Ureter (tissue), 1 donor: ENCODE measurements at places on chromosomes 5 and 9.

- no peak for DNase-seq
These were observed 938.3 kb upstream of the PTPRD start for GRCh38 chr9:11551106-11551505.

GRCh38 chr5:40575921-40576320, 103.8 kb upstream of the PTGER4 start:
- DNase-seq: no peak

DNA sequence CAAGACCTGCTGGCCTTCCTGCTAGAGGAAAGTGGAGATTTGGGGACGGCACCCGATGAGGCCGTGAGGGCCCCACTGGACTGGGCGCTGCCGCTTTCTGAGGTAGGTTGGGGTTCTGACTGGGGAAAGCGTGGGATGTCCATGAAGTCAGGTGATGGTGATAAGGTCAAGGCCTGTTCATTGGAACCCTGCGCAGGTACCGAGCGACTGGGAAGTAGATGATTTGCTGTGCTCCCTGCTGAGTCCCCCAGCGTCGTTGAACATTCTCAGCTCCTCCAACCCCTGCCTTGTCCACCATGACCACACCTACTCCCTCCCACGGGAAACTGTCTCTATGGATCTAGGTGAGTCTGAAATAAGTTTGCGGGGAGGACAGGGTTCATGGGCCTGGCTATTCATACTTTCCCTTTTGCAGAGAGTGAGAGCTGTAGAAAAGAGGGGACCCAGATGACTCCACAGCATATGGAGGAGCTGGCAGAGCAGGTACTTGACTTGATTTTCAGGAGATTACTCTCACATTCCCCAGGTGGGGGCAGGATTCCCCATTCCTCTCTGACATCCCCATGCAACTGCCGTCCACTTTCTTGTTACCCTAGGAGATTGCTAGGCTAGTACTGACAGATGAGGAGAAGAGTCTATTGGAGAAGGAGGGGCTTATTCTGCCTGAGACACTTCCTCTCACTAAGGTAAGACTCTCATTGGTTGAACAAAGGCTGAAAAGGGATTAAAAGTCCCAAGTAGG, 505 bp downstream of the CREB3 start:
- no peak for DNase-seq

GRCh38 chr9:132049900-132050299, 29.8 kb downstream of the MED27 start:
- DNase-seq: no peak

DNA sequence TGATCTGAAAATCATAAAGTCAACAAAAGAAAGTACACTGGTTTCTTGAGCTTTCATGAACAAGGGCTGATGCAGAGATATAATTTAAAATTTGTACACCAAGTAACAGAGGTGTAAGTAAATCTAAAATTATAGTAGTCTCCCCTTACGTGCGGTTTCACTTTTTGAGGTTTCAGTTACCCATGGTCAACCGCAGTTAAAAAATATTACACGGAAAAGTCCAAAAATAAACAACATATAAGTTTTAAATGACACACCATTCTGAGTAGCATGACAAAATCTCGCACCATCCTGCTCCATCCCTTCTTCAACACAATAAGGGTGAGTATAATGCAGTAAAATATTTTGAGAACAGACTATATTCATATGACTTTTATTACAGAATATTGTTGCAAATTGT, 54.4 kb downstream of the AUH start:
- DNase-seq: no peak

- no peak for DNase-seq
These were observed 40.3 kb upstream of the NFIB start for GRCh38 chr9:14354201-14354600.

GRCh38 chr9:133758228-133758627, 20.1 kb upstream of the SARDH start:
- DNase-seq: peak; percentile 33

DNA sequence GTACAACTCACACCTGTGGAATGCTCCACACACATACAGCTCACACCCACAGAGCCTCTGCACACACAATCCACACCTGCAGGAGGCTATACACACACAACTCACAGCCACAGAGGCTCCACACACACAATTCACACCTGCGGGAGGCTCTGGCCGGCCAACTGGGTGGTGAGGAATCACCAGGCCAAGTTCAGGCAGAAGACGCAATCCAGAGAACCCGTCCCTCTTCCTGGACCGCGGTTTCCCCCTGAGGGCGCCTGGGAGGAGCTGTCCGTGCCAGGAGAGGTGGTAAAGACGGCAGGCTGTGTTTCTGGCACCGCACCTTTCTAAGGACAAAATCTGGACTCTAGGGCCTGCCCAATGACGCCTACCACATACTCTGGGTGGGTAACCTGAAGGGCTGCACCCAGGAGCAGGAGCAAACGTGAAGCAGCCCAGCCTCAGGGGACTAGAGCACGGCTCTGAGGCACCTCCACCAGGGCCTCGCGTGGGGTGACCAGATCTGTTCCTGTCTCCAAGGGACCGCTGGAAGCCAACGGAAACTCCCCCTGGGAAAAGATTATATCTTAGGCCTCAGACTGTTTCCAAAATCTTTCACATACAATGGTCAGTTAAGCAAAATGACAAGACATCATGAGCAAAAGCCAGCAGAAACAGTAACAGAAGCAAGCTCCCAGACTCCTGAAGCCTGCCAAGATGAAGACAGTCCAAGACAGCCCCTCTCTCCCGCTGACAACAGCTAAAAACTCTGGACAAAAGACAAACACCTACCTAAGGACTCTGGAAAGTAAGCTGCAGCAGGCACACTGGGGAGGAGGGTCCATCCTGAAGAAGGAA, 16.9 kb downstream of the CAMSAP1 start:
- no peak for DNase-seq

DNA sequence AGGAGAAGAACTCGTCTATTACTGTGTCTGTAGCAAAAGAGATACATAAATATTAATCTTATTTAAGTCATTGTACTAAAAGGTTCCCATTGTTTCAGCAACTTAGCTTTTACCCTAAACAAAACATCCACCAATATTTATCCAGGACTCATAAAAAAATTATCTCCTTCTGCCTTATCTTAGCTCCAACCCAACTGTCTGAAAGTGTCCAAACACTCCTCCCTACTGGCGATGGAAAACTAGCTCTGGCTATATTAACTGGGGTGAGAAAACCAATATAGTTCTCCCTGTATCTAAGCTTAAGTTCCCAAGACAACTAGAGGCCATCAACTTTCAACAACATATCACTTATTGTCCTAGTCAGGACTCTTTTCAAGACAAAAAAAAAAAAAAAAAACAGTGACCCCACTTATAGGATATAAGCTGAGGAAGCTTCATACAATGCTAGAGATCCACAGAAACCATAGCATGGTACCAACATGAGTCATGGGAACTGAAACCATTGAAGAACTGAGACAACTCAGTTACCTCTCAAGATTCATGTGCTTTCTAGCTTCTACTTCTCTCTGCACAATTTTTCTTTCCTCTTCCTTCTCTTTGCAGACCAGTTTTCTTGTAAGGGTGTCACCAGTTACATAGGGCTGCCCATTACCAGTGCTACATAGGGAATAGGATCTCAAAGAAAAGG, 150.7 kb upstream of the RASA1 start:
- DNase-seq: no peak

DNA sequence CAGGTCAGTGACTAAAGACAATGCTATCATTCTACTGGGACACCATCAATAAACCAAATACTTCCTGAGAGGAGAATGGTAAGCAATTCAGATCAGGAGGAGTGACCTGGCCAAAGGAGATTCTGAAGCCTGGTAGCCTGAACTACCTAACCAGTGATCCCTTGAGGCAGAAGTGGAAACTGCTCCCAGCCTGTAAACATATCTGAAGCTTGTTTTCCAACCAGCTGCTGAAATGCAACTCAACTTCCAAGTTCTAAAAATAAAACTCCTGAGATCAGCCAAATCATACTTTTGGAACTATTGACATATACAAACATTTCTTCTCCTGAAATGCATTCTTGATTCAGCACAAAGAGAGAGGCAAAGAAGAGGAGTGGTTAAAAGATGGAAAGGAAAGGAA, 204.1 kb downstream of the EBF1 start:
- no peak for DNase-seq

GRCh38 chr9:83167126-83167525, 104.2 kb upstream of the RASEF start:
- no peak for DNase-seq

GRCh38 chr5:136058039-136058971, 29.5 kb downstream of the TGFBI start:
- DNase-seq: peak; percentile 71

- DNase-seq: no peak
These were observed 56.6 kb downstream of the BNC2 start for GRCh38 chr9:16813838-16814237.

DNA sequence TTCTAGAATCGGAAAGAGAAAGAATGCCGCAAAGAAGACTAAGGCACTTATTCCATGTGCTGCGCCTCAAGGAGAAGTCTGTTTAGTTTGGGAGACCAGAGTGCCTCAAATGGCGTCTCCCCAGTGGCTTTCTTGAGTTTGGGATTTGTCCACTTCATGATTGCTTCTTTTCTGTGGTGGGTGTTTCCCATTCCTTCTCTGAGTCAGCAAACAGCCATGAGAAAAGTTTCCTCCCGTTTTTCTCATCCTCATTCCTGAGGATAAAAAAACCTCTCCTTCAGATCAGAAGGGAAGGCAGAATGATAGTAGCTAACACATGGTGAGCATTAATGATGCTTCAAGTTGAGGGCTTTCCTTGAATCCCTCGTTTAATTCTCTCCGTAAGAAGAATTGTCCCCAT, 275.9 kb upstream of the WWC1 start:
- DNase-seq: no peak

GRCh38 chr5:129547137-129547536, 87.0 kb downstream of the ADAMTS19 start:
- no peak for DNase-seq

- no peak for DNase-seq
These were observed 53.1 kb downstream of the NXNL2 start for GRCh38 chr9:88587885-88588649.

DNA sequence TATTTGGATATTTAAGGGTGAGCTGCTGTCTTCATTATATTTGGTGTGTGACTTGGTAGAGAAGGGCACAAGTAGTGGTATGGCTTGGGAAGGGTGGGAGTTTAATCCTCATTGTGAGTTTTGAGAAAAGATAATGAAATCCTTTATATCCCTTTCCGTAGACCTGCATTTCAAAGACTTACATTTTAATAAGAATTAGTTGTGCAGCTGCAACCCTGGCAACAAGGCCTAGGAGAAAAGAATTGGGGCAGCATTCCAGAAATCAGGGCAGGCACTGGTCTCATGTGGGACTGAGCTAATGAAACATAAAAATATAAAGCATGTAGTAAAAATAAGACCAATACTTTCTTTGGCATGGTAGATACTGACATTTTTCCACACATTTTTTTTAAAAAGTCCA, 60.5 kb downstream of the CDC42SE2 start:
- DNase-seq: no peak

DNA sequence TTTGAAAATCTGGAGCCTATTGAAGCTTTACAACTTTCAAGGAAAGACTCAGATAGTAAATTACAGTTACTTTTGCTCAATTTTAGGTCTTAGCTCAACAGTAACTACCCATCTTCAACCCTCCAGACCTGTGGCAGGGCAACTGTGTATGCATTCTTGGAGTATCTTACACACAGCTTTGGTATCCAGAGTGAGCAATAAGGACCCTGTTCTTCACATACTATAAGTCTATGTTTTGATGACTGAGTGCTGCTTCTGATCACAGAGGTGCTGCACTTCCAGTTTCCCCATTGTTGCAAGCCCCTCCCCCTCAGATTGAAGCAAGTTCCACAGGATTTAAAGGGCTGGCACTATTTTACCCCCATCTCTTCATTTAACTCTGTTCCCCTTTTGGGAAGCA, 737.4 kb upstream of the GRAMD2B start:
- DNase-seq: no peak

DNA sequence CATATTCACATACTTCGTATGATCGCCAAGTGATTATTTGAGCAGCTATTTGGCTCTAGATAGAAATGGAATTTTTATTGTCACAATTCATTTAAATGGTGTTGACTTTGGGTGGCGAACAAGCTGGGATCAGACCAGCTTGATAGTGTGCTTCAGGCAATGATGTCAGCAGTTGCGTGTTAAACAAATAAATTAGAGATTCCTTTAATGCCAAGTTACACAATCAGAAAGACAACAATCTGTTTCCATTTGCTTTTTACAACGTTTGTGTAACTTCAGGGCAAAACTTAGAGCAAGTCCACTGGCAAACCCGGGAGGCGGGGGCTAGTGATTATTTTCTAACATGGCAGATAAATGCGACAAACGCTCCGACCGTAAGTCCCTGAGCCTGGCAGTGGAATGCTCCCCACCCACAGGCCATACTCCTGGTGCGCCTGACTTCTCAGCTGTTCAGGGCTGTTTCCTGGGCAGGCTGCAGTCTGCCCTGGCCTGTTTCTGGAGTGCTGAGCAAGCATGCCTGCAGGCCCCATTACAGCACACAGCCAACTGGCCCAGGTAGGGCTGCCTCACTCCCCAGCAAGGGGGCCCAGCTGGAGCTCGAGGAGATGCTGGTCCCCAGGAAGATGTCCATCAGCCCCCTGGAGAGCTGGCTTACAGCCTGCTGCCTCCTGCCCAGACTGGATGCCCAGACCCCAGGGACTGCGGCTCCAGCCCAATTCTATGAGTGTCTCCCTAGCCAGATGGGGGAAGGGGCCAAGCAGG, 88.7 kb downstream of the BASP1 start:
- DNase-seq: peak; percentile 84

DNA sequence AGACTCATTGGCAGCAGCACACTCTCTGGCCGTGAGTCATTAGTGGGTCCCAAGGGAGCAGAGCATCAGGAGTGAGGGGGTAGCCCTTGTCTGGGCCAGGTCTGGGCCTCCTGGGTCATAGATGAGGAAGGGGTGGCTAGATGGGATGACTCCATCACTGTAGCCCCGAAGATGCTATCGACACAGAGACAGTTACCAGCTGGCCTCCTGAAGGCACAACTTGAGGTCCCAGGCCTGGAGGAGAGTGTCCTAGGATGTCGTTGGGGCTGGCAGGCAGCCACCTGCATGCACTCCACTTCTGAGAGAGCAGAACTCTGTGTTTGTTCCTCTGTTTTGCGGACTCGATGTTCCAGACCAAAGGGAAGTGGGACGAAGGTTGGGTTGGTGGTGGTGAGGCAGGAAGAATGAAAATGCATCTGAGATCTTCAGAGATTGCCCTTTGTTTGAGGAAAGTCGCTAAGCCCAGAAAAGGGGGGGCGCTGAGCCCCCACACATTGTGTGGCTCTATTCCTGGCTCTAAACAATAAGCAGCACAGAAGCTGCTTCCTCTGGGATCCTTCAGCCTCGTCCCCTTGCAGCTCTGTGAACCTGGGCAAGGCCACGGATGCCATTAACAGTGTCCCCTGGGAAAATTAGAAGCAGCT, 4.7 kb downstream of the BTNL9 start:
- peak; percentile 51 for DNase-seq

- DNase-seq: no peak
These were observed 5.9 kb downstream of the DMRTA1 start for GRCh38 chr9:22452415-22453010.

GRCh38 chr9:101092922-101093321, 64.4 kb downstream of the PLPPR1 start:
- no peak for DNase-seq

GRCh38 chr5:56615361-56616153, 199.8 kb upstream of the MAP3K1 start:
- DNase-seq: no peak

GRCh38 chr9:114051281-114051680, 26.8 kb downstream of the AMBP start:
- no peak for DNase-seq
